ENCODE measurements at places on chromosomes 16 and 17.

DNA sequence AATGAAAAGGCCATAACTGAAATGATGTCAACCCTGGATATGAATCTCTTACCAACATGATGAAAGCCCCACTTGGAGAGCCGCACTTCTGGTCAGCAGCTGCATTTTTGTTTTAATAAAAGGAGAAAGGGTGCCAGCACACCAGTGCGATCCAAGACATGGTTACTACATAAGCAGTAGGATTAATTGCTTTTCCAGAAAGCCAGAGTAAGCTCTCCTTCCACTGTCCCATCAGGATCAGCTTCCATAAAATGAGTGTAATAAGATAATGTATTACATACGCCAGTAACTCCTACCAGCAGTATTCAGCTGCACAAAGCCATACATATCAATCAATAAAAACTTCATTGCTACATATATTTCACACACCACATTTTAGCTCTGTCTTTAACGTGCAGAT is 26.3 kb upstream of the NACA2 start:
- no peak for DNase-seq

DNA sequence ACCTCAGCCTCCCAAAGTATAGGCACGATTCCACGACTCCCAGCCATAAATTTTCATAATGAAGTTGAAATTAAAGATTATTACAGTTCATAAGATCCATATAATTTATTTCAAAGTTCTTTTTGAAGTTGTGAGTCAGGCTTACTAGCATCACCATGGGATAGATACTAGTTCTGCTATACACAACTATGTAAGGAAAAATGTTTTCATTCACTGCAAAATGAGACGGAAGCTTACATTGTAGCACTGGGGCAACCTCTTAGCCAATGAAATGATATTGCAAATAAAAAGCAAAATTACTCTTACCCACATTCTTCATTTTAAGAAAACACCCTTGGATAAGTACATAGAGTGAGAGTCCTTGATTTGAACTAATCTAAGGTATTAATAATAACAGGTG is 18.8 kb upstream of the MARCHF10 start:
- DNase-seq = no peak

DNA sequence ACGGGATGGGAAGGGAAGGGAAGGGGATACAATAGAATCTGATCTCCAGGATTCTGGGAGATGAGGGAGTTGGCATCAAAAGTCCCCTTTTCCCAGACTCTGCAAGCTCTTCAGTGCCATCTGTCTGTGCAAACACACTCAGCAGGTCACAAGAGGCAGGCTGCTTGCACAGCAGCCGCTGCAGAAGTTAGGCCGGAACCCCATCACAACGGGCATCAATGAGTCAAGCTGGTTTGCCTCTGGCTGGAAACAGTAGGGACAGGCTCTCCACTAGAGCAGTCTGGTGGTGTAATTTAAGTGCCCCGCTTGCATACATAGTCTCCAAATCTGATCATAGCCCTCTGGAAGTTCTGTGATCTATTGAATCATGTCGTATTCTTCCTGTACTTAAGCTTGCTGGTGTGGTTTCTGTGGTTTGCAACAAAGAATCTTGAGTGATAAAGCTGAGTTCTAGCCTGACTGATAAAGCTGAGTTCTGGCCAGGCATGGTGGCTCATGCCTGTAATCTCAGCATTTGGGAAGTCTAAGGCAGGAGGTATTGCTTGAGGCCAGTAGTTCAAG is 33.7 kb upstream of the KDM8 start:
- DNase-seq = peak; percentile 3

- no peak for DNase-seq
These were observed 25.6 kb downstream of the LRRC75A start for GRCh38 chr17:16466407-16466806.

DNA sequence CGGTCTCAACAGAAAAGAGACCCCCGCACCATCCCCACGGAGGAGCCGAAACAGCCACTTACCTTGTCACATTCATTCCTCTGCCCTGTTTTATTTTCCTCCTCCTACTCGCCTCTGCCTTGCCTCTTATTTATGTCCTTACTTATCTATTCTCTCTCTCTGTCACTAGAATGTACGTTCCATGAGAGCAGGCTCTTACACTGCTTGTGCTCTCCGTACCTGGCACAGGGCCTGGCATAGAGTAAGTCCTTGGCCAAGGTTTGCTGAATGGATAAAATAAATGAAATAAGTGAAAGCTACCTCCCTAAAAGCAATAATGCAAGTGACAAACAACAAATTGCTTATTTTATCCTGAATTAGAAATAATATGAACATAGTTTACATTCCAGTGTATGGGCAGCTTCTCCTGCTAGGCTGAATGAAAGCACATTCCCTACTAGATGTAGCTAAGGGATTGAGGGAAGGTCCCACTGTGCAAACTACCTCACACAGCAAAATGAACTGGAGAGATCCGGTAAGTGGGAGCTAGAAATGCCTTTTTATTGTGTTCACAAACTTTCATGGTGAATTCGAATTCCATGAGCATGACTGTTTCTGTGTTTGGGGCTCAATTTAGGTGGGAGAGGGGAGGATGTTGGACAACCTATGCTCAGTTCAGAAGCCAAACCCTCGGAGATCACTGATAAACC is 173.1 kb downstream of the PARN start:
- no peak for DNase-seq

GRCh38 chr16:73237601-73238000 is 189.7 kb upstream of the ZFHX3 start:
- no peak for DNase-seq

DNA sequence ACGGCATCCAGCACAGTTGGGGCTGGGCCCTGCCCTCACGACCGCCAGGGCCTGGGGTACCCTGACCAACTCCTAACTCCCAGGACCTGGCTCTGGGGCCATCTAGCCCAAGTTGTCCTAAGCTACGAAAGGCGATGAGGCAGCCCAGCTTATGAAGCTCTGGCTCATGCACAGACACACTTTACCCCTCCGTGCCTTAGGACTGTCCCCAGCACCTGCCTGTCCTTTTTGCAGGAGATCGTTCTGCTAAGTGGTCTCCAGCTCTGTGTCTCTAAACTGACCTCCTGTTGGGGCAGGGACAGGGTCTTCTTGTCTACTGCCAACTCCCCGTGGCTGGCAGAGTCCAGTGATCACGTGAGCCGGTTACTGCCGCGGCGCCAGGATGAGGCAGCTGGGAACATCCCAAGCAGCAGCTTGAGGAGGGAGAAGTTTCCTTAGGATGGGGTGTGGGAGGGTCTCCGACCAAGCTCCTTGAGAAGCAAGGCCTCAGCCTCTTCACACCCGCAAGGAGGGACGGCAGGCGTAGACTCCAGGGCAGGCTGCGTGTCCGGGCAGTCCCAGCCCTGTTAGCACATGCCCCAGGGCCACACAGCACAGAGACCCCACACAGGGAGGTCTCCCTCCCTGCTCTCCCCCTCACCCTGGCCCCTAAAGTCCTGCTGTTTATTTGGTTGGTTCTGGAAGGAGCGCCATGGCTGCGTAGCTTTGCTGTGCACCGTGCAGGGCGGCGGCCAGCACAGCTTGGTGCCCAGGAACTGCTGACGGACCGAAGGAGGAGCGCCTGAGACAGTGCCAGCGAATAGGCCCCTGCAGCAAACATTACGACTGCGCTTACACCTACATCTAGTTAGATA is 16.4 kb upstream of the METRNL start:
- DNase-seq = no peak

DNA sequence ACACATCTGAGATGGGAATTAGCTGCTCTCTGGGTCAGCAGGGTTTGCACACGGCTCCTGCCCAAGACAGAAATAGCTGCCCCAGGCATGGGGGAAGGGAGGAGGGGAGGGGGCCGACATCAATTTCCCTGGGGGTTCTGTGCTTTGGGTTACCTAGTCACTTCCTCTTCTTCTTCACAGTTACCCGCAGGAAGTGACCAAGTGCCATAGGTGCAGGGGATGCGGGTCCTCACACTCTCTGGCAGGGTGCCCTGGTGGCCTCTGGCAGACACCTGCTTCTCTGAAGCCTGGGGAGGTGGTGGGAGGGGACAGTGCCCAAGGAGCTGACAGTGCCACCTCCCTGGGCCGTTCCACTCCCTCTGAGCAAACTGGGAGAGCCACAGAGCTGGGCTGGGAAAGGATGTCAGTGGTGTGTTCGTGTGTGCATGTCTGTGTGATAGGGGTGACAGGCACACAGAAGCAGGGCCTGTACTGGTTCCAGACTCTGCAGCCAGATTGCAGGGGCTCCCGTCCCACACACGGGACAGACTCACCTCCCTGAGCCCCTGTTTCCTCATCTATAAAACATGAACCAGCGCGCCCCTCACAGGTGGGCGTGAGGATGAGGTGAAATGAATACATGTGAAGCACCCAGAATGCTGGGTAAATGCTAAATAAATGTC is 18.2 kb downstream of the SCN4A start:
- DNase-seq = no peak

DNA sequence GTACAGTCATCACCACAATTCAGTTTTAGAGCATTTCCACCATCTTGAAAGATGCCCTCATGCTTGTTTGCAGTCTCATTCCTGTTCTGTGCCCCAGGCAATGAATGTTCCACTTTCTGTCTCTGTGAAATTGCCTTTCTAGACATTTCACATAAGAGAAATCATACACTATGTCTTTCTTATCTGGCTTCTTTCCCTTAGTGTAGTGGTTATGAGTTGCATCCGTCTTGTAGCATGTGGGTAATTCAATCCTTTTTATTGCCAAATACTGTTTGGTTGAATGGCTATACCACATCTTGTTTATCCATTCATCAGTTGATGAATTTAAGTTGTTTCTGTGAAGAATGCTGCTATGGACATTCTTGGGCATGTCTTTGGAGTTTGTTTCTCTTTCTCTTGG is 132.5 kb upstream of the PLCG2 start:
- DNase-seq = no peak

GRCh38 chr16:5925850-5926249 is 828.3 kb upstream of the EEF2KMT start:
- no peak for DNase-seq
